ENCODE measurements at places on chromosomes 16 and 17.
A peak's percentile ranks its signal among the peaks of the same experiment; 100 is the strongest.

GRCh38 chr16:10940501-10941079, 1.7 kb downstream of the DEXI start:
- DNase-seq, result no peak

DNA sequence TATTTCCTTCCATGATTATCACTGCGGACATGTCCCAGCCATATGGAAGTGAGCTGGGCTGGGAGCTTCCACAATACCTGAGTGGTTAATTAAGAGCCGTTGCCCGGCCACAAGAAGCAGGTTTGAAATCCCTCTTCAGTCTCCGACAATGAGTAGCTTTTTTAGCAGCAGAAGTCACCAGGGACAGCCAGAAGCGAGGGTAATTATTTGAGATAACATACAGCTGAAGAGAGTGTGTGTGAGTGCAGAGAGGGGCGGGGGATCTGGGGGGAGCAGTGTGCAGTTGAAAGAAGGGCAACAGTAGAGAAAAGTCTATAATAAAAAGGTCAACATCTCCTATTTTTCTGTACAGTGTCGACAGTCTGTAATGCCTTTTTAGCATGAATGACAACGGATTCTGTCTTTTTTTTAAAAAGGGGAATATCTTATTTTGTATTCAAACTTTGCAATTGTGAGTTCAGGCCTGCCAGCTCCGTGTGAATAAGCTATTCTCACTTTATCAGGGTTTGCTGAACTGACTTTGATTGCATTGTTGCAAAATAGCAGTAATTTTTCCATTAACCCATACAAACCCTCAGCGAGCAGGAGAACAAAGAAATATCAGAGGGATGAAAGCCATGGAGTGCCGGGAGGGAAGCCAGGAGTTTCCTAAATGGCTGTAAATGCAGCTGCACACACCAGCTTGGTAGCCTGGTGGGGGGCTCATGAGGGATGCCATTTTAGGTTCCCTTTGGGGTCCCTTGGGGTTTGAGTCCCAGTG, 220.3 kb upstream of the IRX3 start:
- DNase-seq, result no peak

GRCh38 chr16:29977063-29977825, 3.6 kb downstream of the TAOK2 start:
- DNase-seq, result no peak

- no peak for DNase-seq
These were observed 39.8 kb downstream of the GRIN2C start for GRCh38 chr17:74819801-74820436.

DNA sequence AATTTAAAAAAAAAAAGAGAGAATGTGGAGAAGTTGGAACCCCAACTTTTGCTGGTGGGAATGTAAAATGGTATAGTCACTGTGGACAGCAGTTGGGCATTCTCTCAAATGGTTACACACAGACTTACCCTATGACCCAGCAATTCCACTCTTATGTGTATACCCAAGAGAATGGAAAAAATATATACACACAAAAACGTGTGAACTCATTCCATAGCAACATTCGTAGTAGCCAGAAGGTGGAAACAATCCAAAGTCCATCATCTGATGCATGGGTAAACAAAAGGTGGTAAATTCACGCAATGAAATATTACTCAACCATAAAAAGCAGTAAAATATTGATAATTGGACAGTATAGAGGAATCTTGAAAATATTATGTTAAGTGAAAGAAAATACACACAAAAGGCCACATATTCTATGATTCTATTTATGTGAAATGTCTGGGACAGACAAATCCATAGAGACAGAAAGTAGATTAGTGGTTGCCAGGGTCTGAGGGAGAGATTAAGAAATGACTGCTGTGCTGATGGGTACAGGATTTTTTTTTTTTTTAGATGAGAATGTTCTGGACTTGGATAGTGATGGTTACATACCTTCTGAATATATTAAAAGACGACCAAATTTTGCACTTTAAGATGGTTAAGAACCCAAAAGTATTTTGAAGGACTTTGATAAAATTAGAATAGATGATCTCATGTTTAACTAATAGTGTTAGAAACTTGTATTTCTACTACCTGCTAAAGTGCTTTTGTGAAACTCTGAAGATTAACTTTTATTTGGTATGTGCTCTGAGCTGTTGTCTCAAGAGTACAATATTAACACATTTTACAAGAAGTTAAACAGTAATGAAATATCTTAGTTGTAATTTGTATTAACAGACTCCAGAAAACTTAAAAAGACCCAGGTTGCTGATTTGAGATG, 60.9 kb downstream of the MRTFB start:
- DNase-seq, result no peak

DNA sequence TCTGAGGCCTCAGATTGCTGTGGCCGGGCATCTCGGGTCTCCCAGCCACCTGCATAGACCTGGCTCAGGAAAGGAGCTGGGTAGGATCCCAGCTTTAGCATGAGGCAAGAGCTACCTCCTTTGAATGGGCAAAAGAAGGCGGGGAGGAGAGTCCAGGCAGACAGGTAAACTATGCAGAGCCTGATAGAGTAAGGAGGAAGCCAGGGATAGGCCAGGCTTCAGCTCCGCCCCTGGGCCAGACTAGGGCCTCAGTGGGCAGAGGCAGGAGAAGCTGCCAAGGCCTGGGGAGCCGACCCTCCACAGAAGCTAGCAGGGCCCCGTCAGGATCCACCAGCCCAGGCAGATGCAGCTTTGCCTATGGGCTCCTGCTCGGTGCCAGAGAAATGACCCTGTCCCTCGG, 22.6 kb upstream of the UBE2G1 start:
- DNase-seq, result peak; percentile 55

- peak; percentile 98 for DNase-seq
These were observed 564 bp downstream of the SPOP start for GRCh38 chr17:49677134-49677932.

GRCh38 chr16:69108064-69108904, 2.8 kb downstream of the HAS3 start:
- DNase-seq, result peak; percentile 40

GRCh38 chr16:53219795-53220454, 165.1 kb downstream of the CHD9 start:
- DNase-seq, result no peak

- no peak for DNase-seq
These were observed 328.1 kb downstream of the CA10 start for GRCh38 chr17:51830451-51830850.

DNA sequence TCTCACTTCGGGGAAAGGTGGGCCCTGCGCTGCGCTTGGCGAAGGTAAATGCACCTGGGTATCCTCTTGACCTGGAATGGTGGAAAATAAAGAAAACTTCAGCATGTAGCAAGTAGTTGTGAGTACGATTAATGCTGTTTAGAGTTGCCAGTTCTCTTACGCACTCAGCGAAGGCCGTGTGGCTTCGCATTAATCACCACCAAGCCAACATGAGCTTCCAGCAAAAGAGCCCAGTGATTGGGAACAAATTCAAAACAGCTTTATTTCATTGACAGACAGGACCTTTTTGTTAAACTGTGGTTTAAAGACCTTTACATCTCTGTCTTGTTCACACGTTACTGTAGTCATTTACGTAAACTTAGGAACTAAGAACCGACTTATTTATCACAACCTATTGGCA, 531.4 kb downstream of the MAF start:
- no peak for DNase-seq

DNA sequence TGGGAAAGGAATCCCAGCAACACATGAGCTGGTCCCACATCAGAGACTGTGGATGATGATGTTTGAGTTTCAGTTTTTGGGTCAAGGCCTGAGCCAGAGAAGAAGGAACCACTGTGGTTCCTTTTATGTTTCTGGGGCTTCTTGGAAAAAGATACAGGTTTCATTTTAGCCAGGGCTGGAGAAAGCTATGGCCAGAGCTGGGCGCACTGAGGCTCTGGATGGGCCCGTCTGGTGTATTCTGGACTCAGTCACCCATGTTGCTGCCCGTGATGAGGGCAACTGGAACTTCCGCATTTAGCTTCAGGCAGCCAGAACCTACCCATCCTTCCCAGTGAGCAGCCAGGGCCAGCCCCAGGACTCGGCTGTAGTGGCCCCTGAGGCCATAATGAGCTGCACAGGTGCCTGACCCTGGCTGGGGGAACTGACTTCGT, 15.0 kb upstream of the PITPNA start:
- no peak for DNase-seq

DNA sequence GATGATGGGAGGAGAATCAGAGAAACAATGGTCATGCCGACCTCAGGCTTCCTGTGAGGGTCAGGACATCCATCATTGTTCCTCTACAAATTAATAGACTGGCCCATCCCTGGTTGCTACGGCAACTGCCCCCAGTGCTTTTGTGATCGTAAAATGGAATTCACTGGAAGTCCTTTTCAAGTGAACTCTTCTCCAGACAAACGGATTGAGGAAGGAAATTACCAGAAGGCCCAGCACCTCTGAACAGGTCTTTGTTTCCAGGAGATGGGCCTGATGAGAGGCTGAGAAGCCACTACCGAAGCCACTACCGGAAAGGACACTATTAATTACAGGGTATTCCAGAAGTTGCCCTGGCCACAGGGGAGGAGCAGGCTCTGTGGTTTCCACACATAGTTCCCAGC, 126.0 kb downstream of the MGAT5B start:
- DNase-seq, result no peak

DNA sequence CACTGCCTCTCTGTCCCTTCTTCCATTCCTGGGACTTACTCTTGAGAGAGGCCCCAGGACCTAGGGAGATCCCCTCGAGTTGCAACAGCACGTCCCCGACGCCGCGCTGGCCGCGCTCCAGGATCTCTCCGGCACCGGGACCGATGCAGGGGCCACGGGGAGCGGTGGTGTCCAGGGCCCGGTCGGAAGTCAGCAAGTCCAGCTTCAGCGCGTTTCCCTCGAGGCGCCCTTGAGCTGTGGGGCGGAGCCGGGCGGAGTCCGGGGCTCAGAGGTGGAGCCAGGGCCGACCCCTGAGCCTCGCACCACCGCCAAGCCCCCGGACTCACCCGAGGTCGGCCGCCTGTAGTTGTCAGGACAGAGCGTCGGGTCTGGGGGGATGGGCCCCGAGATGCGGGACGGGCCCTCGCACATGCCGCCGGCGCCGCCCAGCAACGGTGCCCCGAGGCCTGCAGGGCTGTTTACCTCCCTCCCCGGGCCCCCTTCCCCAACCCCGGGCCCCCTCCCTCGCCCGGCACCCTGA, 458 bp downstream of the ENKD1 start:
- peak; percentile 67 for DNase-seq

GRCh38 chr17:67386965-67387551, 10.0 kb downstream of the PITPNC1 start:
- peak; percentile 79 for DNase-seq

DNA sequence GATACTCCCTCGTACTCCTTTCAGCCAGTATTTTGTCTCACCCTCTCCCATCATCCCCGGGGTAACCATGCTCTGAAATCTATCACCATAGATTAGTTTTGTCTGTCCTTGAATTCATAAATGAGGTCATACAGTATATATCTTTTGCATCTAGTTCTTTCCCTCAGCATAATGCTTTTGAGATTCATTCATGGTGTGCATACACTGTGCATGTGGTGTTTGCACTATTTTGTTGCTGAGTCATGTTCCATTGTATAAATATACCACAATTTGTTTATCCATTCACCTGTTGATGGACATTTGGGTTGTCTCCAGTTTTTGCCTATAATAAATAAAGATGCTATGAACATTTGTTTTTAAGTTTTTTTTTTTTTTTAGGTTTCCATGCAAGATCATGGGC, 34.2 kb upstream of the NLRP1 start:
- no peak for DNase-seq

DNA sequence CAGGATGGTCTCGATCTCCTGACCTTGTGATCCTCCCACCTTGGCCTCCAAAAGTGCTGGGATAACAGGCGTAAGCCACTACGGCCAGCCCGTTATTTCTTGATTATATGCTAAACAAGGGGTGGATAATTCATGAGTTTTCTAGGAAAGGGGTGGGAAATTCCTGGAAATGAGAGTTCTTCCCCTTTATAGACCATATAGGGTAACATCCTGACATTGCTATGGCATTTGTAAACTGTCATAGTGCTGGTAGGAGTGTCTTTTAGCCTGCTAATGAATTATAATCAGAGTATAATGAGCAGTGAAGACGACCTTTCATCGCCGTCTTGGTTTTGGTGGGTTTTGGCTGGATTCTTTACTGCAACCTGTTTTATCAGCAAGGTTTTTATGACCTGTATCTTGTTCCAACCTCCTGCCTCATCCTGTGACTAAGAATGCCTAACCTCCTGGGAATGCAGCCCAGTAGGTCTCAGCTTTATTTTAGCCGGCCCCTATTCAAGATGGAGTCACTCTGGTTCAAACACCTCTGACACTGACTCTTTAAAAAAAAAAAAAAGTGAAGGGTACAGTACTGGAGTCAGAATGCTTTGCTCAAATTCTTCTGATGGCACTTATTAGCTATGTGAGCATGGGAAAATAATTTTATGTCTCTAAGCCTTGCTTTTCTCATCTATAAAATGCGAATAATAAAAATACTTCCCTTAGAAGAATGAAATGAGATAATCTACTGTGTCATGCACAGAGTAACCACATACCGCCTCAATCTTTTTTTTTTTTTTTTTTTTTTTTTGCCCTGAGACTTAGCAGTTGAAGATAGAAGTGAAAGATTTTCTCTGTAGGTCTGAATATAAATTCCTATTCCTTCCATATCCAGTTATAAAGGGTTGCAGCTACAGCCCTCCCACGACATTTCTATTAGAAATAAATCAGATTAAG, 5.1 kb upstream of the CALCOCO2 start:
- DNase-seq, result no peak

DNA sequence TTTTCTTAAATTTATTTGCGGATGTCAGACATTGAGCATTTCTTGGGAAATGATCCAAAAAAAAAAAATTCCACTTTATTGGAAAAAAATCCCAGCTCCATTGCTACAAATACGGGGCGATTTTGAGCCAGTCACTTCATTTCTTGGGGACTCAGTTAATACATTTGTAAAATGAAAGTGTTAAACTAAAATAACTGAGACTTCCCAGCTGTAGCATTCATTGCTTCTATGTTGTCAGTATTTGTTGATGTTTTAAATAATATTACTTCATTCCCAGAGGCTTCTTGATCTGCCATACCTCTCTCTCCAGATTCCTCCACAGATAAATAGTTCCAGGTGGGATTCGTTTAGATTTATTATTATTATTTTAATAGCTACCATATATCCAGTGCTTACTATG, 77.1 kb upstream of the HS3ST3A1 start:
- no peak for DNase-seq

- DNase-seq, result no peak
These were observed 2.2 kb downstream of the ALDOC start for GRCh38 chr17:28574526-28574925.

DNA sequence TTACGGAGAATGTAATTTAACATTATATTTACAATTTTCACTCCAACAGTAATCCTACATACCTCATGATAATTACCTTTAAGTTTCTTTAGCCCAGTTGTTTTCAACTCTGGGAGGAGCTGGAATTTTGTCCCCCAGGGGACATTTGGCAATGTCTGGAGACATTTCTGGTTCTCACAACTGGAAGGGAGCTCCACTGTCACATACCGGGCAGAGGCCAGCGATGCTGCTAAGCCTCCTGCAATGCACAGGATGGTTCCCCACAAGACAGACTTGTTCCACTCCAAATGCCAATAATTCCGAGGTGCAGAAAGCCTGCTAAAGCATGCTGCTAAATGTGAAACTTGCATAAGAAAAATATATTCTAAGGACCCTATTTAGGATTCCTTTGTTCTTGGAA, 251.1 kb upstream of the IRX5 start:
- DNase-seq, result no peak
